IPS DF 19.7 (cell line): ENCODE measurements at places on chromosomes 2 and 18.

- no peak for DNase-seq
Measured at GRCh38 chr2:155021618-155022017, 323.1 kb downstream of the KCNJ3 start.

GRCh38 chr2:70525032-70525431, 28.6 kb downstream of the TGFA start:
- no peak for DNase-seq

- no peak for DNase-seq
Measured at GRCh38 chr18:79372991-79373390, 22.7 kb upstream of the NFATC1 start.

DNA sequence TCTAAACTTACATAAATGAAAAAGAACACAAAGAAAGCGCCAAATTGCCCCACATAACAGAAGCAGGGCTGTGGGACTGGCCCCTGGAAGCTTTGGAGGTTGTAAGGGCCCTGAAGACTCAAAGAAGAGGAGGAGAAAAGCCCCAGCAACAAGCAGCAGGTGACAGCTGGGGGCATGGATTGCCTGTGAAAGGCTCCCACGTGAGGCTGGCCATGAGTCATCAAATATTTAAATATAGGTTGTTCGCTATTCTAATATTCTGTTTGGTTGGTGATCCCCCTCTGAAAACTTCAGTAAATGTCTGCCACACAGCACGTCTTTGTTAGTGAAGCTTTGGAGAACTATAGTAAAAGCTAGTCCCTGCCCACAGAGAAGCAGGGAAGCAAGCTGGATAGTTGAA, 132.4 kb downstream of the MREG start:
- DNase-seq = no peak

DNA sequence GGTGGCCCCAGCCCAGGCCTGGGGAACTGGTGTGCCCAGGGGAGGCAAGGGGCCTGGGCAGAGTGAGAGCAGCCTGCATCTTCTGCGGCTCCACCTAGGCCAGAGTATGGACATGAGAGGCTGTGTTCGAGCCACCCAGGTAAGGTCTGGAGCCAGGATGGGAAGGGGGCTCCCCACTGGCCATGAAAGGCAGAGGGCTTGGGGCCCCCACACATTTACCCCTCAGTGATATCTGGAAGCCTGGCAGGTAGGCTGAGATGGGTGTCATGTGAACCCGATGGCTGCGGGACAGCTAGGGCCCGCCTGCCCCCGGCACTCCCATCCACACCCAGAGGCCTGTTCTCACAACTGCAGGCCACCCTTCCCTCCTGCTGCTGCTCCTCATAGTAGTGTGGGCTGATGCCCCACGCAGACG, 13.2 kb downstream of the ADRA2B start:
- no peak for DNase-seq

GRCh38 chr2:238457927-238458324, 31.2 kb downstream of the ASB1 start:
- DNase-seq = no peak

- no peak for DNase-seq
Measured at GRCh38 chr2:101679801-101680487, 17.6 kb upstream of the MAP4K4 start.

DNA sequence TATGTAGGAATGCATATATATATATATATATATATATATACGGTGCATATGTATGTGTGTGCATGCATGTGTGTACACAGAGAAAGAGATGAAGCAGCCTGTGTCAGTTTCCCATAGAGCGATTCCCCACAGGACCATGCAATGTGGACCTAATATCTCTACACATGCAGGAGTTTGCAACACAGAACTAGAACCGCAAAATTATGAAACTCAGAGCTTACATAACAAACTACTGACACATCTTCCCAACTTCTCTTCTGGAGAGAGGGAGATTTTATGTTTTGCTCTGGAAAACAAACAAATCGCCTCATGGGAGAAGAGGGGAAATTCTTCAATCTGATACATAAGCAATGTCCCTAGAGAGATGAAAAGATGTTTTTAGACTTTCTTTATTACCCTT, 377.2 kb downstream of the LRATD1 start:
- DNase-seq = no peak

DNA sequence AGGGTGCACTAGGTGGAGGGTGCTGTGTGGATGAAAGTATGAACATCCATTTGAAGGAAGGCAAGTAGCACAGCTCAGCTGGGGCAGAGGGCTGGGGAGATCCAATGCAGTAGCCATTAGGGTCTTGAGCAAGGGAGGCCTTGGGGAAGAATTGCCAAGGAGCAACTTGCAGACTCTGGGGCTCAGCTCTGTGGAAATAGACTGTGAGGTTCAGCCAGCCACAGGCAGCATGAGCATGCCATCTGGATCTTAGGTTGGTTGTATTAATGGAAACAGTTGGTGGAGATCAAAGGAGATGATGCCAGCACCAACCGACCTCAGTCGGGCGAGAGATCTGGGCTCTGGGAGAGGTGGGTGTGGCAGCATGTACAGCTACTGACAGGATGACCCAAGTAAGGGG, 5.6 kb downstream of the ZAP70 start:
- no peak for DNase-seq

DNA sequence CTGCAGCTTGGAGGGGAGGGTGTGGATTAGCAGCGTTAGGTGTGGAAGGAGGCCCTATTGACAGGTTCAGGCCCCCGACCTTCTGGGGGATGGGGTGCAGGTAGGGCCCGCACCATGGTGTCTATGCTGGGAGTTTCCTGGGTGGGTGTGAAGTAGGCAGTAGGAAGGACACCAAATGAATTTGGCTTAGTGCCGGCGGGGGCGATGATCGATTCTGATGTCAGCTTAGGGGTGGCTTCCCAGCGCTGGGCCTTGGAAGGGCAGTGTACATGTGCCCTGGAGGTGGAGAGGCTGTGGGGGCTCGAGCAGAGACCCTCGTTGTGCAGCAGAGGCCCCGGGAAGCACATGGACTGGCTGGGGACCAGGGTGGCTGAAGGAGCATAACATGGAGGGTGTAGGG, 21.6 kb downstream of the DCDC2C start:
- no peak for DNase-seq

- no peak for DNase-seq
Measured at GRCh38 chr2:171578127-171578803, 56.0 kb downstream of the CYBRD1 start.

- no peak for DNase-seq
Measured at GRCh38 chr18:35185771-35186170, 55.1 kb upstream of the ZNF397 start.

DNA sequence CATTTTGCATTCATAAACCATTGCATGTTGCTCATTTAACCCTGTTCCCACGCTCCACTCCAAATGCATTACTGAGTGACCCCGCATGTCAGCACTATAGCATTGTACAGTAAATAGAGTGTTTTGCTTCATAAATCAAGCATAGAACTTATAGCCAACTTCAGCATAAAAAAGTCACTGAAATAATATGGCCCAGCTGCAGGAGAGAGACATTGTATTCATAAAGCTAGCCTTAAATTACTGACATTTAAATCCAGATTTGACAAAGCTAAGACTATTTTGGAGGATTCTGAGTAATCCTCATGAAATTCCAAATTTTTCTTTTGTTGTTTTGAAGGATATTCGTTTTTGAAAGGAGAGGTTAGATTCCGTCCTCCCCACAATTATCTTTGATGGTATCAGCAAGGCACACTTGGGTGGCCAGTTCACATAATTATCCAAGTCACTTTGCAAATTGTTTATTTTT, 320.9 kb upstream of the TCF4 start:
- no peak for DNase-seq

- DNase-seq = no peak
Measured at GRCh38 chr2:217090024-217090473, 230.2 kb upstream of the TNP1 start.

GRCh38 chr2:237629739-237630138, 2.4 kb downstream of the LRRFIP1 start:
- no peak for DNase-seq

- DNase-seq = no peak
Measured at GRCh38 chr2:45793305-45793962, 142.0 kb downstream of the PRKCE start.

DNA sequence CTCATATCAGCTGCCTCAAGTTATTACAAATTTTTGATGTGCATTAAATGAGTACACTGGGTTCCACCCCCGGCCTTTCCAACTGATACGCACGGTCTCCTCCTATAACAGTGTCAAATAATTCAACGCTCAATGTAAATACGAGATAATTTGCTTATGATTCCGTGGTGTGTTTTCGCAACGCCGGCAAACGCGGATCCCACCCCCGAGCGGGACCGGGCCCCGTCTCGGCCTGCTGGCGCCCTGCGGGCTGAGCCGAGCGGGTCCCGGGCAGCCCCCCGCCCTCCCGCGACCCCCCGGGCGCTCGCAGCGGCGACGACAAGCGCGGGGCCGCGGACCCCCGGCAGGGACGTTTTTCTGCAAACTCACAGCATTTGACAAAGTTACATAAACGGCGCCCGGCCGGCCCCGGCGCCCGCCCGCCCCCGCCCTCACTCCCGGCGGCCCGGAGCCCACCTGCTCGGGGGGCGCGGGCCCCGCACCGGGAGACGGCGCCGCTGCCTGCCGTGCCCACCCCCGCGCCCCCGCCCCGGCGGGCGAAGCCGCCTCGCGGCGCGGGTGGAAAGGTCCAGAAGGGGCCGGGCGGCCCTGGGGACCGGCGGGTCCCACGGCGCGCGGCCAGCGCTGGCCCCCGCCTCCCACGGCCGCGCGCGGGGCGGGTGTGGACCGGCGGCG, 762 bp downstream of the HDAC4 start:
- no peak for DNase-seq

DNA sequence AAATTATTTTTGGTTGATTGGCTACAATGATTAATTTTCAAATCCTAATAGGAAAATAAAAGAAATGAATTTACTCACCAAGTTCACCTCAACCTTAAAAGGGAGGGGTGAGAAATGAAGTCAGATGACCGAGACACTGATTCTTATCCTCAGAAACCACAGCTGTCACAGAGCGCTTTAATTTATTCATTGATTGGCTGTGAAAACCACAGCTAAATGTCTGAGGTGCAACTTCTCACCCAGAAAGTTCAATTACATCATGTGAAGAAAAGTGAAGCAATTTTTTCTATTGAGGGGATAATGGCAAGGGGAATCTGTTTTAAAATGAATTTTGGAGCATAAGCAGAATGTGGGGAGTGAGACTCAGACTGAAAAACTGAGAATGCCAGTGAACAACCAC, 128.4 kb downstream of the RNF152 start:
- no peak for DNase-seq

DNA sequence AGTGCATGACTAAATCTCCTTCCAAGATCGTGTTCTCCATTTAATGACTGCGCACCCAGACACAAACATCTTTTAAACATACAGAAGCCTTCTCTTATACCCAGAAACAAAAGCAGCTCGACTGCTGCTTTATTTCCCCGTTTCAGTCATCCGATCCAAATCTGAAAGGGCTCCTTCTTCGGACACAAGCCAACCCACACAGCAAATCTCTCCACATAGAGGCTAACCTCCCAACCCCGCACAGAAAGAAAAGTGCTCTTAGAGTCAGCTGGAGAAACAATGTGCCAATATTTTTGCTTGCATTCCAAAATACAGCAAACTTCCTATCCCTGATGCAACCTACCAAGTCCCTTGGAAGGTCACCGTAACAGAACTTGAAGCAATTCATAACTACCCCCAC, 29.1 kb downstream of the GAREM1 start:
- no peak for DNase-seq

DNA sequence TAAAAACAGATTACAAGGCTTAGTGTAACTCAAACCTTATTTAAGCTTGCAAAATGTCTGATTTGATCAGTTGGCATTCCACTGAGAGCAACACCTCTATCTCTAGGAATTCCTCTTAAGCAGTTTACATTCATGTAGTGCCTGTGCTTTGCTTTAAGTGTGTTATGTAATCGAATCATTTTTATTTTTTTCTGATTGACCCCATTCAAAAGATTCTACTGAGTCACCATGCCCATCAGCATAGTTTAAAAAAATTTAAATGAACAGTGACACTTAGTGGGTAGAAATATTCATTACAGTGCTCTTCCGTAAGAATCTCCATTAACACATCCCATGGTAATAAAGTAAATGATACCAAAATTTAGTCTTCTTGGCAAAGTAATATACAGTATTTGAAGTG, 67.8 kb upstream of the SLC4A10 start:
- DNase-seq = no peak
